Placental pericyte (primary cell): ENCODE measurements at places on chromosomes 7 and 10. TPM values are rescaled to one million over a fixed set of nuclear protein-coding genes. Genes with fewer than 3 reads are reported as not detected.

Gene OR13A1
- under 0.01 TPM in 1 of 2 replicates, not detected in the other for total RNA-seq

Gene PRKRIP1
- 15.2 and 16.4 TPM in 2 replicates for total RNA-seq

Gene ZPBP
- not detected in 2 replicates for total RNA-seq

Gene NPY4R
- total RNA-seq = 0.22 TPM in 1 of 2 replicates, not detected in the other

Gene UCN3
- not detected in 2 replicates for total RNA-seq
